Activated CD8-positive, alpha-beta memory T cell treated with anti-CD3 and anti-CD28 coated beads for 1 hour (primary cell): ENCODE measurements at places on chromosomes 16 and 17.

- DNase-seq: no peak
Observed at GRCh38 chr17:49013311-49014213, 16.4 kb downstream of the IGF2BP1 start.

- no peak for DNase-seq
Observed at GRCh38 chr16:525123-525519, 2.4 kb upstream of the CAPN15 start.

- DNase-seq: no peak
Observed at GRCh38 chr16:74652249-74652648, 14.4 kb downstream of the RFWD3 start.

DNA sequence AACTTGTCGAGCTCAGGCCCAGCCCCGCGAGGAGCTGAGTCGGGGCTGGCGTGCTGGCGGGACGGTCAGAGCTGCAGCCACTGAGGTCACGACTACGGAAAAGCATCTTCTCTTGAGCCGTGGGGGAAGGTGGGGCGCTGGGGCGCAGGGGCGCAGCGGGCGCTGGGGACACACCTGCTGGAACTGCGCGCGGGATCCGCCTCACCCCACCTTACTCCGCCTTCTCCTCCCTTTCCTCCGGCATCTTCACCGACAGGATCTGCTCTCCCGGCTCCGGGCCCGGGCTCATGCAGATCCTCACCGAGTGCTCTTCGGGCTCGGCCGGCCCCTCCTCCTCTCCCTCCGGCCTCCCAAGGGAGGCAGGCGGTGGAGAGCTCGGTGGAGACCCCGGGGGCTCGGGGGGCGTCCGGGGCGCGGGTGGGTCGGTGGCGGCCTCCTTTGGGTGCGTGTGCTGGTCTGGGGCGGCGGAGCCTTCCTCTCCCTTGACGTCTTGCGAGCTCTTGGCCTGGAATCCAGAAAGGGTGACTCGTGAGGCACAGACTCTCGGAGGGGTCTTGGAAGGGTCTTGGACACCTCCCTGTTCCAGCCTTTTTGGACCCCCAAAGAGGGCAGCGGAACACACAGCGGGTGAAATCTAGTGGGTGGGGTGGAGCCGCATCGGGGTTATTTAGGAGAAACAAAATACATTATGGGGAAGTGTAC, 81.8 kb upstream of the KIFC3 start:
- no peak for DNase-seq

GRCh38 chr17:6374271-6374691, 60.6 kb downstream of the AIPL1 start:
- DNase-seq: no peak

GRCh38 chr16:68848786-68849185, 5.5 kb downstream of the TANGO6 start:
- no peak for DNase-seq

DNA sequence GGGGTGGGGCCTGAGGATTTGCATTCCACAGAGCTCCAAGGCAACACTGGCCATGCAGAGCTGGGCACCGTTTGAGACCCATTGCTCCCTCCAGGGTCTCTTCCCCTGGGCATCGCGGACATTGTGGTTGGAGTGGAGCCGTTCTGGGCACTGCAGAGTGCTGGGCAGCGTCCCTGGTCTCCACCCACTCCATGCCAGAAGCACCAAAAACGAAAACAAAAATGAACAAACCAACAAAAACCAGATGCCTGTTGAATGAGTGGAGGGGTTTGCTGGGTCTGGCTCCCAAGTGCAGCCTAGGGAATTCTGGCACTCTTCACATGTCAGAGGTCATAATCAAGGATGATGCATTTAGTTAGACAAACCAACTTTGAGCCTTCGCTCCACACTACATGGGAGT, 17.9 kb downstream of the WNT9B start:
- no peak for DNase-seq

- no peak for DNase-seq
Observed at GRCh38 chr17:77128896-77129567, 11.7 kb upstream of the SEC14L1 start.

DNA sequence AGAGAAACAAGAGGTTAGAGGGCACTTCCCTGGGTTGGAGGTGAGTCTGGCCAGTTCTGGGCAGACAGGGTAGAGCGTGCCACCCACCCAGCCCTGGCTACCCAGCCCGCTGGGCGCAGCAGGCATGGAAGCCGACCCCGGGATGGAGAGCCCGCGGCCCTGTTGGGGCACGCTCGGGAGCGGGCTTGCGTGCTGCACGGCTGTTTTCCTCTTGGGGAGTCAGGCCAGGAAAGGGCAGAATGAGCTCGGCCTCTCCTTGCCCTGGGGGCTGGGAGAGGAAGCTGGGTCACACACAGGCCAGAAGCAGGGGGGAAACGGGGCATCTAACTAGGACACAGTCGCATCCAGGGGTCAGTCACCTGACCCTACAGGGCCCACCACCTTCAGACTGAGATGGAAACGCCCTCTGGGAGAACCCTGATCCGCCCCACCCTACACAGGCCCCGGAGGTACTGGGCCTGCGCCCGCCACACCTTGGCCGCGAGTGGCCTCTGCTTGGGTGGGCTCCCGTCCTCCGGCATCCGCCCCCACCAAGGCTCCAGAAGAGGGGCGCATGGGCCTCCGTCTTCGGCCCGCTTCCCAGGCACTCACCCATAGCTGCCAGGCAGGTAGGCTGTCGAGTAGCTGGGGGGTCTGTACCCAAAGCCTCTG, 1.2 kb downstream of the SOX15 start:
- no peak for DNase-seq

- no peak for DNase-seq
Observed at GRCh38 chr16:49092704-49093103, 188.9 kb downstream of the CBLN1 start.

- no peak for DNase-seq
Observed at GRCh38 chr16:69324585-69325253, 5.7 kb downstream of the PDF start.

DNA sequence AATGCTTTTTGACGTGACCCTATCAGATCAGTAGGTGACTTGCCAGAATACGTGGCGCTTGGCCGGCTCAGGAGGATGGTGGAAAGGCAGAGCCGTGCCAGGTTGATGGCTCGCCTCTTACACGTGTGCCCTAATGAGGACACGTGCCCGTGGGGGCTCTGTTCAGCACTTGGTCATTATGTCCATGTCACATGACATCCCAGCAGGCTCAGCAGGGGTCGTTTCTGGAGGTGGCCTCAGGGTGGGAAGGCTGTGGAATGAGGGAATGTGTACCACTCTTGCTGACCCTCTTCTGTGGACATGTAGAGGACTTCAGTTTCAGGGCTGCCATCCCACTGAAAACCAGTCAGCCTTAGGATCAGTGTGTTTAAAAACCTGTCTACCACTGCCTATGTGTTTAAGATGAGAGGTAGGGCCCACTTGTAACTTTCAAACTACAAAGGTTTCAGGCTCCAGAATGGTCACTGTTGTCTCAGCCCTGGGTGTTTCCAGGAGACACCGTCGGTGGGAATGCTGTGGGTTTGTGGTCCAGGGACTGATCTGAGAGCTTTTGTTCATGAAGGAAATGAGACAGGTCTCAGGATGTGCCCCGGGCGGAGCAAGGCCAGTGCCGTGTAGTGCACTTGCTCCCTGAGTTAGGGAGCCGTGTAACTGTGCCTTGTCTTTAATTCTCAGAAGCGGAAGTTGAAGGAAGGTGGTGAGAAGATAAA, 12.1 kb downstream of the UBN1 start:
- DNase-seq: no peak

GRCh38 chr16:68346892-68347480, 36.2 kb downstream of the PRMT7 start:
- DNase-seq: no peak

- no peak for DNase-seq
Observed at GRCh38 chr16:595942-596735, 6.3 kb downstream of the RAB40C start.

GRCh38 chr16:88088161-88088581, 136.9 kb downstream of the BANP start:
- DNase-seq: no peak
